ENCODE measurements at places on chromosomes 5 and 9.
A peak's percentile ranks its signal among the peaks of the same experiment; 100 is the strongest.

GRCh38 chr5:31054453-31054852 is 139.0 kb upstream of the CDH6 start:
- no peak for DNase-seq

GRCh38 chr5:83387041-83387440 is 84.5 kb upstream of the VCAN start:
- no peak for DNase-seq

- no peak for DNase-seq
Observed at GRCh38 chr5:172715421-172715780, 55.6 kb downstream of the DUSP1 start.

- DNase-seq: peak; percentile 73
Observed at GRCh38 chr9:4987961-4988421, 2.9 kb downstream of the JAK2 start.

GRCh38 chr9:98854266-98854665 is 46.8 kb downstream of the GALNT12 start:
- no peak for DNase-seq

GRCh38 chr9:136310273-136311030 is 6.6 kb upstream of the CCDC187 start:
- DNase-seq: peak; percentile 55

- DNase-seq: no peak
Observed at GRCh38 chr5:40453689-40454088, 226.0 kb upstream of the PTGER4 start.

DNA sequence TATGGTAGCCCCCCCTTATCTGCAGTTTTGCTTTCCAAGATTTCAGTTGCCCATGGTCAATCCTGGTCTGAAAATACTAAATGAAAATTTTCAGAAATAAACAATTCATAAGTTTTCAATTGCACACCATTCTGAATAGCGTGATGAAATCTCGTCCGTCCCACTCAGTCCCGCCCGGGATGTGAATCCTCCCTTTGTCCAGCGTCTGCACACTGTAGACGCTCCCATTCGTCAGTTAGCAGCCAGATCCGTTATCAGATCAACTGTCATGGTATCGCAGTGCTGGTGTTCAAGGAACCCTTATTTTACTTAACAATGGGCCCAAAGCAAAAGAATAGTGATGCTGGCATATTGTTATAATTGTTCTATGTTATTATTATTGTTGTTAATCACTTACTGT is 98.6 kb downstream of the TMEM215 start:
- DNase-seq: no peak

DNA sequence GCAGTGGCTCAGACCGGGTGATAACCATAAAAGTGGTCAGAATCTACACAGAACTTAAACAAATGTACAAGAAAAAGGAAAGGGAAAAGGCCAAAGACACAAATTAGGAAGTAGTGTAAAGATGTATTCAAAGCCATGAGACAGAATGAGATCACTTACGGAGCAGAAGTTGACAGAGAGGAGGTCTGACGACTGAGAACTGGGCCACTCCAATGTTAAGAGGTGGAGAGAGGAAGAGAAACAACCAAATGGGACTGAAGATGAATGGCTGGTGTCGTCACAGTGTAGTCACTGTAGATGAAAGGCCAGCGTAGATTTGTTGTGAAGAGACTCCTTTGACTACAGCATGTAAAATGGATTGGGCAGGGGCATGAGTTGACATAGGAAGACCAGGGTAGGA is 114.4 kb downstream of the DROSHA start:
- DNase-seq: no peak

DNA sequence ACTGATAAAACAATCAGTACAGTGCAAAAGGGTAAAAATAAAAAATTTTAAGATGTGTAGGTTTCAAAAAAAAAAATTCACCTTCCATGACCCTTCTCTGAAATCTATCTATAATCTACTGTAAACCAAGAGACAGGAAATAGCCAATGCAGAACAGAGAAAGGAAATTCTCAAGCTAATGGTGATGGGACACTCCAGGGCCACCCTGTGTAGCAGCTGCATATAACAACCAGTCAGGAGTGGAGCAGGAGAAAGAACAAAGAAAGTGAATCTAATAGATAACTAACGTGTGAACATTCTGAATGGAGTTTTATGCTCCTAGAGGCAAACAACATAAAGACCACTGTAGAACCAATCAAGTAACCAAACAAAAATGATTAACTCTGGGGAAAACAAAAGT is 16.6 kb downstream of the SPTLC1 start:
- DNase-seq: no peak

DNA sequence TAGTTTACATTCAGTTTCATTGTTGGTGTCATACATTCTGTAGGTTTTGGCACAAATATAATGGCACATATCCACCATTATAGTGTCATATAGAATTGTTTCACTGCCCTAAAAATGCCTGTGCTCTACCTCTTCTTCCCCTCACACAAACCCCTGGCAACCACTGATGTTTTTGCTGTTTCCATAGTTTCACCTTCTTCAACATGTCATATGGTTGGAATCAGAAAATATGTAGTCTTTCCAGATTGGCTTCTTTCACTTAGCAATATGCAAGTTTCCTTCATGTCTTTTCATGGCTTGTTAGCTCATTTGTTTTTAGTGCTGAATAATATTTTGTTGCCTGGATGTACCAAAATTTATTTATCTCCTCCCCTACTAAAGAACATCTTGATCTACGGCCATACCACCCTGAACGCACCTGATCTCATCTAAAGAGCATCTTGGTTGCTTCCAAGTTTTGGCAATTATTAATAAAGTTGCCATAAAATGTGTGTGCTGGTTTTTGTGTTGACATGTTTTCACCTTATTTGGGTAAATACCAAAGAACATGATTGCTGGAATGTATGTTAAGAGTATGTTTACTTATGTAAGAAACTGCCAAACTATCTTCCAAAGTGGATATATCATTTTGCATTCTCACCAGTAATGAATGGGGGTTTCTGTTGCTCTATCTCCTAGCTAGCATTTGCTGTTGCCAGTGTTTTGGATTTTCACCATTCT is 17.0 kb upstream of the CDK20 start:
- DNase-seq: no peak

DNA sequence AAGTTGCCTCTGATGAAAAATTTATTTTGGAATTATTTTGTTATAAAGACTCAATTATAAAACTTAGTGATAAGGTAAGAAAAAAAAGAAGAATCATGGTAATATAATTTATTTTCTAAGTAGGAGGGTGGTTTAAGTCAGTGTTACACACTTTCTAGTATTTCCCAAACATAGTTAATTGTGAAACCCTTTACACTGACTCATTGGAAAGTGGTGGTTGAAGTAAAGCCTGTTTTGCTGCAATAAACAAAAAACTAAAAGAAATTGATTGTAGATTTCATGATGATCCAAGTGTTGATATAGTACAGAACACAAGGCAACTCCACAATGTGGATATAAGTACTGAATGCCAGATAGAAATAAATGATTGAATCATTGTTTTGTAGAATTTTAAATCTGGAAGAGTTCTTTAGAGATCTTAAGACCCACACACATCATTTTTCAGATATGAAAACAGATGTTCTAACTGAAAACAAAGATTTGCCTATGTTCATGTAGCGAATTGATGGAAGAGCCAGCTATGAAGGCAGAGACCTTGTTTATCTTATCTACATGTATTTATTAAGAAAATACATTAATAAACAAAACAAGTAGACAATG is 539.8 kb downstream of the PRELID2 start:
- DNase-seq: no peak

- DNase-seq: no peak
Observed at GRCh38 chr5:82673057-82673809, 395.1 kb upstream of the RPS23 start.

DNA sequence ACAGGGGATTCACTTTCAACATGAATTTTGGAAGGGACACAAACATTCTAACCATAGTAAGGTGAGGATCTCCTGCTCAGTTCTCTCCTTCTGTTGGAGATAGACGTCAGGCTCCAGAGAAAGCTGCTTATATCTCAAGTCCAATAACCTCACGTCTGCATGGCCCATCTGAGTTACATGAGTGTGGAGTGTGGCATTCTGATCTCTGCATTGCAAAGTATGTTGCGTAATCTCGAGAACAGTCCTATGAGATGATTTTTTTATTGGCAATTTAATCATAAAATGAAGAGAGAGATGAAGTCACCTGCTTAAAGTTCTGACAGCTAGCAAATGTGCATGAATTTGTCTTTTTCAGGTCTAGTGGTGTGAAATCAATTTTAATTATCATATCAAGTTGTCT is 118.8 kb downstream of the SLC12A2 start:
- DNase-seq: no peak

DNA sequence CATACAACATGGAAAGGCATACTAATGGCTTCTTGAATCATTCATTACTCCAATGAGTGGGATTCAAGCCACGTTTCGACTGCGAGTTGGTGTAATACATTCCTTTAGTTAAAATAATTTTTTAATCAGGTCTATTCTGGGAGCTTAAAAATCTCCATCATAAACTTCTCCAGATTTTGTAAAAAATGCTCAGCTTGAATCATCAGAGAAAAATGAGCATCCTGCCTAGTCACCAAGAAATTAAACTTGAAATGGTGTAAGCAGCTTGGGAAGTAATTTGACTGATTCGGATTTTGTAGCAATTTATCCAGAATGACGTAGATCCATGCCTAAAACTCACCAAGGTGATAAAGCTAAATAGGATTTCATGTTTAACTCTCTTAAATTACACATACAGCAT is 165.7 kb downstream of the SLCO4C1 start:
- DNase-seq: no peak

DNA sequence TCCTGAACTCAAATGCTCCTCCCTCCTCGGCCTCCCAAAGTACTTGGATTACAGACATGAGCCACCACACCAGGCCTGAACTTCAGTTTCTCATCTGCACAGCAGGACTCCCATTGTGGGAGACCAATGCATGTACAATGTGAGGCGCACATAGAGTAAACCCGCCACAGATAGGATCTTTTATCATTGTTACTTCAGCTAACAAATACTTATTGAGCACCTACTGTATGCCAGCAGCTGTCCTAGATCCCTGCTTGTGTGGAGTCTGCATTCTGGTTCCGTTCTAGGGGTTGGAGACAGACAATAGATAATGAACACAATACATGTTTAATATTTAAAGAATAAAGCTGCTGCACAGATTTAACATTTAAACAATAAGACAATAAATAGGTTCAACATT is 6.3 kb upstream of the SLC25A51 start:
- no peak for DNase-seq

DNA sequence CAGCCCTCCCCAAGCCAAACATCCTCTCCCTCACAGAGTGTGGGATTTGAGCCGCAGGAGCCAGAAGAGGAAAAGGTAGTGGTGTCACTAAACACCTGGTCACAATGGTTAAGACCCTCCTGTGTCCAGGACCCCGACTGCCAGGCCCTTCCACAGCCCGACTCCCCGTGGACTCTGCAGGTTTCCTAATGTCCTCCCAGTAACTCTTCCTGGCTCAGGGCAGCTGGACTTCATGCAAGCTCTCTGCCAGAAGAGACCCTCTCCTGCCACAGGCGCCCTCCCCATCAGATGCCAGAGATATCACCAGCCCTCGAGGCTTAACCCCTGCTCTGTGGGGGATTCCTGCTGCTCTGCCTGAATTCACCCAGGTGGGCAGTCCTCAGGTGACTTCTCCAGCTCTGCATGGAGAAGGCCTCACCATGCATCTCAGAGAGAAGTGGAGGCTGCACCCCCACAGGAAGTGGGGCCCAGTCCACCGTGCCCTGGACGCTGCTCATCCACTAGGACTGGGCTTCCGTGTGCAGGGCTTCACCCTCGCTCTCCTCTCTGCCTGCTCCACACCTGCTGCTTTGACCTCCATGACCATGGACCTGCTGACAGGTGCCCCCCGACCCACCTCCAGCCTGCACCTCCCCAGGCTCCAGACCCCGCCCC is 111.2 kb downstream of the ADAMTS2 start:
- DNase-seq: no peak

GRCh38 chr9:136721339-136722092 is 9.1 kb downstream of the DIPK1B start:
- DNase-seq: peak; percentile 59

GRCh38 chr9:96616817-96617438 is 2.7 kb downstream of the CDC14B start:
- no peak for DNase-seq

GRCh38 chr5:90473396-90474234 is 956 bp downstream of the MBLAC2 start:
- DNase-seq: peak; percentile 34

DNA sequence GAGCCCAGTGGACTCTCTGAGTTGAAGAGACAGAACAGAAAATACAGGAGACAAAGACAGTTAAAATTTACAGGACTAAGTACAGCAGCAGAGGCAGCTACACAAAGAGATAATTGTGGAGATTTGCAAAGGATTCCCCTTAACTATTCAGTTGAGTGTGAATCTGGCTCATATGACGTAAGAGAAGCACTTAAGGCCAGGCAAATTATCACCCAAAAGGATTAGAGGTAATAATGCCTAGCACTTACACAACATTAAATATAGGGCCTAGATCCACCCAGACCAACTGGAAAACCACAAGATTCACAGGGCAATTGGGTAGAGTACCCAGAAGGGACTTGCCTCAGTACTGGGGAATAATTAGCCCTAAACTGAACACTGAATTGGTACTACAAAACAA is 41.3 kb downstream of the ADAMTS6 start:
- no peak for DNase-seq

DNA sequence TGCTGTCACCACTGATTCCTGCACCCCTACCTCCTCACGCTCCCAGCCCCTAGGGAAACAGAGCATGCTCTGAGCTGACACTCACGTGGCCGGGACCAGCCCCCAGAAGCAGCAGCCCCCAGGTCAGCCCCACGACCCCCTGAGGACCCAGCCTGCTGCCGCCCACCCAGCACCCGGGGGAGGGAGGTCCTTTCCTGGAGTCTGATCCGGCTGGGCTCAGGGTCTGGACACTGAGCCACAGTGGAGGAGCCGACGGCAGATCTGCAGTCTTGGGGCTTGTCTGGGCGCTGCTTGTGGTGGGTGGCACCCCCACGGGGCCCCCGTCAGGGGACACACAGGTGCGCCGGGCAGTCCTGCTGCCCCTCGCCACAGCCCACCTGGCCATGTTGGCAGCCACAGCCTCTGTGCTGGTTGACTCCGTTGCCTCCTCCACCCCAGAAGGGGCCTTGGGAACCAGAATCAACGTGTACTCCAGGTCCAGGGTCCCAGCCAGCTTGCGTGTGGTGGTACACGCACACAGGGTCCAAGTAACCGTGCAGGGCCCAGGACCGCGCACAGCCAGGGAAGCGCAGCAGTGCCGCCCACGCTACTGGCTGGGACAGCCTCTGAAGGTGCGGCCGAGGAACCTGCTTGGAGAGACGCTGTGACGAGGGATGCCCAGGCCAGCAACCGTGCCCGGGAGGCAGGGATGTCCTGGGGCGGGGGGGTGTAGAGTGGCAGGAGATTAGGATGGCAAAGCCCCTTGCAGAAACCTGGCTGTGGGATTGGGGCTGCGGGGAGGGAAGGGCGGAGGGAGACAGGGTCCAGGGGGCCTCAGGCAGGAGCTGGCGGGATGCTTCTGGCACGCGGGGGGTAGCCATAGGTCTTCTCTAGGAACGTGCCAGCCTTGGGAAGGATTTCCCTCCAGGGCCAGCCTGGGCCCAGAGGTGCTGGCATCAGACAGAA is 3.5 kb downstream of the DNLZ start:
- DNase-seq: no peak

DNA sequence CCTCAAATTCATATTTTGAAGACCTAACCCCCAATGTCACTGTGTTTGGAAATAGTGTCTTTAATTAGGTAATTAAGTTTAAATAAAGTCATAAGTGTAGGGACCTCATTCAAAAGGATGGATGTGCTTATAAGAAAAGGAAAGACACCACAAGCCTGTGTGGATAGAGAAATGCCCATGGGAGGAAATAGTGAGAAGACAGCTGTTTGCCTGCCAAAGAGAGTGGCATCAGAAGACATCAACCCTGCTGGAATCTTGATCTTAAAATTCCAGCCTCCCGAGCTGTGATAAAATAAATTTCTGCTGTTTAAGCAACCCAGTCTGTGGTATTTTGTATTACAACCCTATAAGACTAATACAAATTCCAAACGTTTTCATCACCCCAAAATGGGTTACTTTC is 1867.9 kb upstream of the NUDT12 start:
- no peak for DNase-seq

All from BE2C (cell line).